ENCODE measurements at places on chromosomes 5 and 9. TPM values are rescaled to one million over a fixed set of nuclear protein-coding genes. Genes with fewer than 3 reads are reported as not detected.

DNA sequence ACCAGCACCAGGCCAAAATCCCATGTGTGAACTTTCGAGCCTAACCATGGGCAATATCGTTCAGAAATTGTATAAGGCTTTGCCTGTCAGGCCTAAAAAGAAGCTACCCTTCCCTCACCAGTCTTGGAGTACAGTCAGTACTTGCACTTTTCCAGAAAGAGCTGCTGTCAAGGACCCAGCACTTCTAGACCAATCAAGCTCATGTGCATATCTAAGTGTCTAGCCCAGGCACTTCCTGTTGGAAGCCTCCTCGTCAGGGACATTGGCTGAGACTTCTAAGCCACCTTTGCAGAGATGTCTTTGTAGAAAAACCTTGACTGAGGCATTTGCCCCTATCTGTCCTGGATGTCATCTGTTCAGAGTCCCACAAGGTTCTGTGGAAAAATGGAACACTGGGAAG is 1930.5 kb downstream of the EFNA5 start:
- DNase-seq = no peak

Gene EQTN
- total RNA-seq = 1.4 TPM

Gene SLC6A18
- not detected for total RNA-seq

DNA sequence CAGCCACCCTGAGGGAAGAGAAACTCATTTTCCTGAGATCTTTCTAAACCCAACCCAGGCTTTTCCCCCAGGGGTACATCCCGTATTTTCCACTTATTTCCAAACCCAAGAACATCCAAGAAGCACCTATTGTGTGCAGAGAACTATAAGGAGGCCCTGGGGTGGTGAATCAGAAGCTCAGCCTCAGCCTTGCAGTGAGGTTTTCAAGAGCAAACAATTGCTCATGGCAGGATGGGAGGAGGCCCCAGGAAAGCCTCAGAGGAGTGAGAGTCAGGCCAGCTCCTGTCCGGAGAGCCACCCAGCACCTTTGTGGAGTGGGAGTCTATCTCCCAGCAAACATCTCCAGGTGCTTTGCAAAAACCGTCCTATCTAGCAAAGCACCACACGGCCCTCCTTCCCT is 19.2 kb downstream of the NIPAL4 start:
- DNase-seq = no peak

DNA sequence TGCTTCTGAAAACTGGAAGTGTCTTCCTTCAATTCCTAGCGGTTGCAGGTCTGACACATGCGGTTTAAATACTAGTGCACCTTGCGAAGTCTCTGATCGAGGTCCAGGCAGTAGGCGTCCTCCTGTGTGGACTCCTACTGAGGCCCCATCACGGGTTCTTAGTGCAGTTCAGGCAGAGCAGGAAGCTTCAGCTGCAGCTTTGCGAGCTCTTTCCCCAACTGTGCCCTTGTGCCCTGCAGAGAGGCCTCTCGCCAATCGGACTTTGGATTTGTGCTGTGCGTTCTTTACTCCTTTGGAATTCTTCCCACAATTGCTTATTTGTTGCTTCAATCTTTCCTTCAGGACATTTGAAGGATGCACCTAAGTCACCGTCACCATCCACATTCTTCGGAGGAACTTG is 40.6 kb upstream of the FAM120AOS start:
- no peak for DNase-seq

Gene KYAT1
- 3.4 TPM for total RNA-seq

Gene DOCK8
- total RNA-seq = 12.1 TPM

Gene AHRR
- 11.9 TPM for total RNA-seq

Gene LHX2
- 27.6 TPM for total RNA-seq

- no peak for DNase-seq
Observed at GRCh38 chr9:12720551-12720950, 27.4 kb downstream of the TYRP1 start.

Gene PTAR1
- total RNA-seq = 76.3 TPM

DNA sequence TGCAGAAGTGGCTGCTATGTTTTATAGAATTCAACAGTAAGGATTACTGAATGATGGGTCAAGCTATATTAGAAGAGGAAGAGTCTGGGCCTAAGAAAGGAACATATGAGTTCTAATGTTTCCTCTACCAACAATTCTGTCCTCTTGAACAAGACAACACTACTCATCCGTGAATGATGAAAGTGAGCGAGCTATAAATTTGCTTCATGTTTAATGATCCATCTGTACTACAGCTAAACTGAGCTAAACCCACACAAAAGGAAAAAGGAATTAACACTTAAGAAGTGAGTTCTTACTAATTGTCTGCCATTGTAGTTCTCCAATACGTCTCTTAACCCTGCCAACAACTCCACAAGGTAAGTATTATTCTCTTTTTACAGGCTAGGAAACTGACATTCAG is 204.4 kb downstream of the GLIS3 start:
- DNase-seq = no peak

- DNase-seq = no peak
Observed at GRCh38 chr9:128316421-128316820, 5.8 kb downstream of the TRUB2 start.

GRCh38 chr9:32554107-32554506 is 1.7 kb upstream of the TOPORS start:
- no peak for DNase-seq

DNA sequence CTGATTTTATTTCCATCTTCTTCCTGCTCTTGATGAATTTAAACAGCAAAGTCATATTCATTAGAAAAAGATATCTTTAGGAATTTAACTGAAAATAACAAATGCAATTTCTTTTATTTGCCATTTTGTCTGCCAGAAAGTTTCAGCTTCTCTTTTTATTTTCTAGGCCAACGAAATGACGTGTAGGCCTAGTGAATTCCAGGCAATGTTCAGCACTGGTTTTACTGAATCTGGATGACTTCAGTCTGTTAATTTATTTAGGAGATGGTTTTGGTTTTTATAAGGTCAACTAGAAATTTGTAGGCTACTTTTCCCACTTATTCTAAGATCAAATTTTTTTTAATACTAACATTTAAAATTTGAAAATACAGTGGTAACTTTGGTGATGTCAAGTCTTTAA is 129.1 kb upstream of the VCAN start:
- DNase-seq = no peak

- DNase-seq = no peak
Observed at GRCh38 chr5:72799721-72800120, 16.7 kb upstream of the TNPO1 start.

Gene AK8
- 1.1 TPM for total RNA-seq

GRCh38 chr5:1692381-1692780 is 107.3 kb downstream of the MRPL36 start:
- DNase-seq = no peak

GRCh38 chr5:179806250-179807048 is at the start of gene MGAT4B:
Gene MGAT4B, minus strand, starts transcription at chr5:179806866. Its CDS starts 283 bp downstream, at chr5:179806583.
- DNase-seq = peak; percentile 50

DNA sequence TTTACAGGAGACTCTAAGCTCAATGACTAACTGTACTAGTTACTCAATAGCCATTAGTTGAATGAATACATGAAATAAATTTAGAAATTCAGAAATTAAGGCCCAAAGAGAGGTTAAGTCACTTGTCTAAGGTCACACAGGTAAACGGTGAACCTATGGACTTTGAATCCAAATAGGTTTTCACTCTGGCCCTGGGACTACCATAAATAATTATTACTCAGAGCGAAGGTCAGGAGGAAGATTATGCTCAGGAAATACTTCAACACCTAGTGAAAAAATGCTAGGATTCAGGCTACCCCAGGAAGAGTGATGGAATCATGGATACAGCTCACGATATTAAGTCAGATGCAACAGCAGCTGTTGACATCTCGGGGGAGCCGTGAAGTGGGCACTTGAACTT is 417.4 kb downstream of the GABRG2 start:
- no peak for DNase-seq

Gene DTWD2
- total RNA-seq = 15.1 TPM
